ENCODE measurements at places on chromosomes 6 and 20.

DNA sequence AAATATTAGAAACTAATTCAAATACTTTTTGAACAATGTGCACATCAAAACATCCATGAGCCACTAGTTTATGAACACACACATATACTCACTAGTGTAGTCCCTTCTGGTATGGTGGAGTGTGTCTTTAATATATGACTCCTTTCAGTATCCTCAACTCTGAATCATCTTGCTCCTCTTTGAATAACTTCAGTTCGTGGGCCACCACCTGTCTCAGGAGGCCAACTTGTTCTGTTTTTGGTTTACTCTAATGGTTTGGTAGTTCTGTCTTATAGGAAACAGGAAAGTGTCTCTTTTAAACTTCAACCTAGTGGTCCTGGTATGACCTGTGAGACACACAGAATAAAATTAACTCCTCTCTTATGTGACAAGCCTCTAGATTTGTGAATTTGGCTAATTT lies 55.6 kb downstream of the ZNF292 start:
- no peak for DNase-seq

DNA sequence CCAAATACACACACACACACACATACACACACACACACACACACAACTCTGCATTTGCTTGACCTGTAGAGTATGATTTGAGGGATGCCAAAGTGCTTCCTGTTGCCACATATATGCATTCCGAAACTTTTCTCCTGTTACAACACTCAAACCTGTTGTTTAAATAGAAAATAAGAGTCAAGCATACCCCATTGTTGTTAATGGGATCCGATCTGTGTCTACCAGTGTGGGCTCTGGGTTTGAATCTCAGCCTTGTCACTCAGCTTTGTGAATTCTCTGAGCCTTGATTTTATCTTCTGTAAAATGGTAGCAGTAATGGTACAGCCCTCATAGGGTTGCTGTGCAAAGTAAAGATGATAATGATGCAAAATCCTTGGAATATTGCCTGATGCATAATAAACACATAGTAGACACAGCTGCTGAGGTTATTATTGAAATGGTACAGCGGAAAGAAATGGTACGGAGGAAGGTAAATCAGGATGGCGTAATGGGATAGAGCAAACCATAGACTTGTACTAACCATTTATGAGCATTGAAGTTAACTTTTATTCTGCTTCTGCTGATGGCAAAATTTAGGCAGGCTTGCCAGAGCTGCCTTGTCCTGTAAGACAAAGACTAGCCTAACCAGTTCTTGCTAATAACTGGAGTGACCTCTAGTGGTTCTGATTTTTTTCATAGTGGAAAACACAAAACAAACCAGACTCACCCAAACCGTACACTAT lies 113.5 kb upstream of the PHACTR1 start:
- no peak for DNase-seq

DNA sequence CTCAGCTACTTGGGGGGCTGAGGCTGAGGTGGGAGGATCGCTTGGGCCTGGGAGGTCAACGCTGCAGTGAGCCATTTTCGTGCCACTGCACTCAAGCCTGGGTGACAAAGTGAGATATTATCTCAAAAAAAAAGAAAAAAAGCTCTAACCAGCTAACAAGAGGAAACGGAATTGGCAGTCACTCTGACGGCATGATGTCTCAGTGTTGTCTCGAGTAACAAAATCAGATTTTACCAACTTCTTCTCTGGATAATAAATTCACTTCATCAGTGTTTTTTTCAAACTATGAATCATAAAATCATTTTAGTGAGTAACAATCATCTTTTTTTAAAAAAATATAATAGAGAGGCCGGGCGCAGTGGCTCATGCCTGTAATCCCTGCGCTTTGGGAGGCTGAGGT lies 12.6 kb downstream of the KIF16B start:
- no peak for DNase-seq

GRCh38 chr6:20029979-20030378 lies 182.3 kb downstream of the MBOAT1 start:
- DNase-seq = no peak

DNA sequence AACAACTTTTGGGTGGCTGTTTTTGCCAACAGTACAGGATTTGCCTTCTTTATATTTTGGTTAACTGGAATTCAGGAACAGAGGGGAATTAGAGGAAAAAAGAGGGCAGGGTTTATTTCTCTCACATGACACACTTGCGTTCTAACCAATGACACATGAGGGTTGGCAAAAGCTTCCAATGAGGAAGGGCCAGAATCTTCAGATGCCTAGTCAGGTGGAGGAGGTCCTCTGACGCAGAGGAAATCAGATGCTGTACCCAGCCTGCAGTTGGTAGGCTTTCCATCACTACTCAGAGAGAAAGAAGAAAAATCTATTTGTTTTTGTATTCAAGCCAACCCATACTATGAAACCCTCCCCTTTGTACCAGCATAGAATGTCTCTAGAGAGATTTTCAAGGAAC lies 20.8 kb downstream of the TM9SF4 start:
- no peak for DNase-seq

DNA sequence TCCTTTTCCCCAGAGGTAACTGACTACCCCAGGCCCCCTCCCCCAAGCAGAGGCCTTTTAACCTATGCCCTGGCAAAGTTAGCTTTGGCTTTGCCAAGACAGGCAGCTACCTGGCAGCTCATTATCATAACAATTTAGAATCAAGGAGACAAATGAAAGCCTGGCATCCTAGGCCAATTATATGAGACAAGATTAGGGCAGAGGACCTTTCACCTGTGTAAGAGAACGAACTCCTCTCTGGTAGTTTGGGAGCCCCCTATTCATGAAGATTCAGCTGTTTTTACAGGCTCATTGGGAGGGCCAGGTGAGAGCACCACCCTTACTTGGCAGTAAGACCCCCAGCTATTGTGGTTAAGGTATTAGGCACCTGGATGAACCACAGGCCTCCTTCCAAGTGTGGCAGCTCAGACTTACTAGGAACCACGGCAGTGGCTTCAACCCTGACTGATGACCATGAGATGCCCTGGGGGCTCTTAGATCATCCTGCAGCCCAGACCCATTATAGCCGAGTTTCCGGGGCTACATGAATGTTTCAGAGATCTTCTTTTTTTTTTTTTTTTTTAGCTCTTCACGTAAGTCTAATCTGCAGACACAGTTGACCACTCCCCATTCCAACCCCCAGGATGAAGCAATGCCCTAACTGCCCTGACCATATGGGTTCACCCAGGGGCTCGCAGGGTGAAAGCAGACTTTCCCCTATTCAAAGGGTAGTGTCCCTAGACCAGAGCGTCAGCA lies 56.2 kb downstream of the RAB44 start:
- DNase-seq = no peak

Measured in K562 (cell line).